NCI-H446 treated with DMSO at 0.1 percent for 48 hours (cell line): ENCODE measurements at places on chromosomes 2 and 18.

- no peak for DNase-seq
Observed at GRCh38 chr2:100040906-100041305, 101.5 kb downstream of the AFF3 start.

- no peak for DNase-seq
Observed at GRCh38 chr2:36677386-36677785, 19.1 kb upstream of the VIT start.

- DNase-seq = no peak
Observed at GRCh38 chr18:78622907-78623541, 356.6 kb upstream of the SALL3 start.

DNA sequence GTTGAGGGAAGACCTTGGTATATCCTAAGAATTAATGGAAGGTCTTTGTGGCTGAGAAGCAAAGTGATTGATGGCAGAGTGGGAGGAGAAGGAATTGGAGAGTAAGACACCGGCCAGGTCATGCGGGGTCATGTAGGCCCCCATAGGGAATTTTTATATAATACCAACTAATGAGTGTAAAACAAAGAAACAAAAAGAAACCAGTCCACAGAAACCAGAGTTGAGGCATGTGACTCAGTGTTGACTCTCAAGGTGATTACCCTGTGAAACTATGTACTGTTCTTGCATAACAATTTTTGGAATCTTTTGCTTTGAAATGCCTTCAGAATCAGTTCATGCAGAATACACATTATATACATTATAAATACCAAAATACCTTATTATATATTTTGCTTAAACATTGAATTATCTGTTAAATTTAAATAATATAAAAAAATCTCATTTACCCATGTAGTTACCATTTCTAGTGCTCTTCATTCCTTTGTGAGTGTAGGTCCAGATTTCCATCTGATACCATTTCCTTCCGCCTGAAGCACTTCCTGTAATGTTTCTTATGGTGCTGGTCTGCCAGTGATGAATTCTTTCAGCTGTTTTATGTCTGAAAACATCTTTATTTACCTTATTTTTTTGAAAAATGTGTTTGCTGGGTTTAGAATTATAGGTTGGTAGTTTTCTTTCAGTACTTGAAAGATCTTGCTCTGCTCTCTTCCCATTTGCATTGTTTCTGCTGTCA, 8.6 kb downstream of the CLIP4 start:
- DNase-seq = no peak

- DNase-seq = no peak
Observed at GRCh38 chr18:13051159-13051558, 60.0 kb downstream of the CEP192 start.

DNA sequence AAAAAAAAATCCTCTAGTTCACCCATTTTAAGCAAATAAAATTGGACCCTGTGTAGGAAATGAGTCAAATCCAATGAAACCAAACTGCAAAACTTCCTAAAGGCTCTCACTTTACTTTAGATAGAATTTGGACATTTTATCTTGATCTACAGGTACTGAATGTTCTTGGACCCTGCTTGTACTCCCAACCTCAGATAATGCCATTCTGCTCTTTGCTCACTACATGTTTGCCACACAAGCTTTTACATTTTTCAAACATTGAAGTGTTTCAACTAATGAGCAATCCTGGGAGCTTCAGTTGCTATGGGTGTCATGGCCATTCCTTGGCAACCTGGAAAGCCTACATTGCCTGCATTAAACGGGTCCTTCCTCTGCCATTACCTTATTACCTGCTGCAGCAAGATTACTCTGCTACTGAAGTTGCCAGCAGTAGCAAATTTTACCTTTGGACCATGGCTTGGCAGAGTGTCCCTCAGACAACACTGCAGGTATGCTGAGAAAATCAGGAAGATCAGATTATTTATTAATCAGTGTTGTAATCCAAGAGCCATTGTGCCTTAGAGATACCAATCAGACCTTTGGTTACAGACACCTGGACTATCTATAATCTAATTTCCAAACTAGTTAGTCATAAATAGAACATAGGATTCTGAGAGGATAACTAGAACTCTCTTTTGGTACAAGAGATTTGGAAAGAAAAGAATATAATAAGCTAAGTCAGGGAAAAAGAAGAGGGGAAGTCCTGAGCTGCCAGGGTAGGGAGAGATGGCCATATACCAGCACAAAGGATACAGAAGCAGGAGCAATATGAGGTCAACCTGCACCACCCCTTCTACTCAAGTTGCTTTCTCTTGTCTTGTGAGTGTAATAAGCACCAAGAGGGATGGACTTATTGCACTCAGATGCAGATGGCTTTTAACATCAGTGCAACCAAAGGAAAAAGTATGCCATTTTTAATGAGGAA, 293.3 kb upstream of the TFPI start:
- no peak for DNase-seq

- DNase-seq = no peak
Observed at GRCh38 chr18:8601277-8602032, 7.8 kb upstream of the RAB12 start.

DNA sequence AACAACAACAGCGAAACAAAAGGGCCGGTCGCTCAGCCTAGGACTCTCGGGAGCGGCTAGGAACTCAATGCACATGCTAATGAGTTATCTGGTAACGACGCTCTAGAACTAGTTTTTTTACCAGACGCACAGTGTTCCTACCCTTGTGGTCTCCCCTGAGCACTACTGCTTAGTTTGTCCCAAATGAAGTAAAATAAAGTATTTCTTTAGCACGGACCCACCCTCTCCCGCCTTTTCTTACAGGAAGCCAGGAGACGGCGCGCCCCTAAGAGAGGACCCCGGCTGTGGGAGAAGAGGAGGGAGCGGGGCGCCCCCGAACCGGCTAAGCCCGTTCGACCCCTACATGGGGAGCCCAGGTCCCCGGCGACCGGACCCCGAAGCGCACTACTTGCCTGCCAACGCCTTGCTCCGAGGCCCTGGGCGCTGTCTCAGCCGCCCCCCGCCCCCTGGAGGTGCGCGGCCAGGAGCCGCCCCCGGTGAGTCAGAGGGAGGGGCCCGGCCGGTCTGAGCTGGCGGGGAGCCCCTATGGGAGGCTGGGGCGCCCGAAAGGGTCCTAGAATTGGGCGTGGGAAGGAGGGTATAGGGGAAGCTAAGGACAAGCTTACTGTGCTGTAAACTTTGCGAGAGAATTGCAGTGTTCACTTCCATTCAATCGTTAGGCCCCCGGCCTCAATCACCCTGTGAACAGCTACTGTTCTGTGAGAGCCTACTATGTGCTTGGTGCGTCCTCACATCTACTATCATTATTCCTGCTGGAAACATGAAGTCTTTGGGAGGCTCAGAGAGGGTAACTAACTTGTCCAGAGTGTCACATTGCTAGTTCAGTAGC, 3.6 kb upstream of the CAPG start:
- DNase-seq = no peak

GRCh38 chr2:56502616-56503015, 318.8 kb downstream of the CCDC85A start:
- no peak for DNase-seq

- no peak for DNase-seq
Observed at GRCh38 chr2:71498261-71498701, 44.9 kb downstream of the DYSF start.

- peak; percentile 9 for DNase-seq
Observed at GRCh38 chr2:219571311-219572236, at the start of gene OBSL1. Gene OBSL1, minus strand, starts transcription at chr2:219571539. Its CDS starts 307 bp downstream, at chr2:219571232.

- DNase-seq = no peak
Observed at GRCh38 chr18:63588909-63589308, 1.8 kb downstream of the SERPINB13 start.

GRCh38 chr18:39802648-39803229, 2152.3 kb upstream of the PIK3C3 start:
- no peak for DNase-seq

DNA sequence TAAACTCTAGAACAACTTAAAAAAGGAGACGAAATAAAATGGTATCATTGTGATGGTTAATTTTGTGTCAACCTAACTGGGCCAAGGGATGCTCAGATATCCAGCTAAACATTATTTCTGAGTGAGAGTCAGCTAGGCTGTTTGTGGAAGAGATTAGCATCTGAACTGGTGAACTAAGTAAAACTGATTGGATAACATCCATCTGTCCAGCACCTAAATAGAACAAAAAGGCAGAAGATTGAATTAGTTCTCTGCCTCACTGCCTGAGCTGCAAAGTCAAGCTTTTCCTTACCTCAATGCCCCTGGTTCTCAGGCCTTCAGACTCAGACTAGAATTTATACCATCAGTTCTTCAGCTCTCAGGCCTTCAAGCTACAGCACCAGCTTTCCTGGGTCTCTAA, 30.0 kb downstream of the PPP3R1 start:
- DNase-seq = no peak

DNA sequence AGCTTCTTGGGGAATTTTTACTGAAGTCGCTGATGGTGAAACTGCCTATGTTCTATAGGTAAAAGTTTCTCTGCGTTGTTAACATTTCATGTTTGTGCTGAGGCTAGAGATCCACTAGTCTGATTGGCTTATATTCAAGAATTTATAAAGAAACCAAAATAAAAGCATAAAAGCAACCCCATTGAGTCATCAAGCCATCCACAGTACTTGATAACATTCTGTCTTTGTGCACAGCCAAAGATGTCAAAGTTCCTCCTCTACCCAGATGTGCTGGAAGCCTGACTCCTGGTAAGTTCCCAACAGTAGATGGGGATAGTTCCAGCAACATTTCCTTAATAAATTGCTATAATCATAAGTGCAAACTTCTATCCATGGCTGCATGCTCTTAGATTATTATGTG, 107.8 kb downstream of the TANC1 start:
- DNase-seq = no peak

GRCh38 chr2:175468431-175469098, 287.1 kb upstream of the ATP5MC3 start:
- DNase-seq = no peak

DNA sequence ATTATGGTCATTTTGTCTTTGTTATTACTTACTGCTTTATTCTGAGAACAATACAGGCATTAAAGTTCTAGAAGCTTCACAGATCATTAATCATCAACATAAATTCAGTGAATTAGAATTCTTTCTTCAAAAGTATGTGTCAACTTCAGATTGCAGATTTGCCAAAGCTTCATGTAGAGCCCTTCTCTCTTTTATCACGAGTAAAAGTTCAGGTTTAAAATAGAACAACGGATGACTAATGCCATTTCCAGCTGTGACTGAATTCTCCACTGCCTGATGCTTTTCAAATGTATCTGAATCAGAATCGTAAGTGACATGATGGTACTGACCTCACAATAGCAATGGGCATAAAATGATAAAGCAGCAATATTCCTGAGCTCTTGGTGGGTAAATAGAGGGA, 116.0 kb downstream of the ABCA12 start:
- no peak for DNase-seq

- DNase-seq = no peak
Observed at GRCh38 chr2:10590742-10591141, 99.0 kb downstream of the NOL10 start.

GRCh38 chr2:42028571-42029148, 19.2 kb upstream of the PKDCC start:
- DNase-seq = no peak

DNA sequence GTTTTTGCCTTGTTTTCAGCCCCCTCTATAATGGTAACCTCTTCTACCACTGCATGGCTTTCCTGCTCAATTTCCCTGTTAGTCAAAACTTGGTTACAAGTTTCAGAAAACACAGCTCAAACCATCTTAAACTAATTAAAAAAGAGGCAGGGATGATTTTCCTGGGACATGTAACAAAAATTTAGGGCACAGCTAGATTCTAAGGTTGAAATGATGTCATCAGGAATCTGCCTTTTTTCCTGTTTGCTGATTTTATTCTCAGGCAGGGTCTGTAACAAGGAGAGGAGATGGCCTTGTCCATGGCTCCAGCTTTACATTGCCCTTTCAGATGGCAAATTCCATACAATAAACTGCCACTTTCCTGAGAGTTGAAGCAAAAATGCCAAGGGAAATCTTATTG, 157.9 kb upstream of the CREB1 start:
- no peak for DNase-seq

DNA sequence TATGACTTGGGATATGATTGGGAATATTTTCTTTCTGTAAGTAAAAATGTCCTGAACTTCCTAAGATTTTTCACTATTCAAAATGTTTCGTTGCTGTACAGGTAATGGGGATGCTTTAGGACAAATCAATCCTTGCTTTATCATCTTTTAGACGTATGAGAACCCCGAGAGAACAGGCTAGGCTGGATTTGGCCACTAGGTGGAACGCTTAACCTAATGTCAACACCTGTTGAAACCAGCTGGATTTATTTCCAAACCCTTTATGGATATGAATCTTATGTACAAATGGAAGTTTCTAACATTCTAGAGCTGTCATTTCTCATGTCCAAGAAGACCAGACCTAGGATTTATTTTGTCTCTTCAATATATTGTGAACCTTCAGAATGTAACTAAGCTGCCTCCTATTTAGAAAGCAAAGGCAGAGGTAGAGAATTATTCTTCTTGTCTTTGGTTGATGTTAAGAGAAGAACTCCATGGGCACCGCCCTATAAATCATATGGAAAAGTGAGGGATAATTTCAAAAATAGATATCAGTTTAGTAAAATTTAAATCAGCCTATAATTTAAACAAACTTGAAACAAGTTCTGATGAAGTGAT, 96.7 kb downstream of the PMAIP1 start:
- no peak for DNase-seq

DNA sequence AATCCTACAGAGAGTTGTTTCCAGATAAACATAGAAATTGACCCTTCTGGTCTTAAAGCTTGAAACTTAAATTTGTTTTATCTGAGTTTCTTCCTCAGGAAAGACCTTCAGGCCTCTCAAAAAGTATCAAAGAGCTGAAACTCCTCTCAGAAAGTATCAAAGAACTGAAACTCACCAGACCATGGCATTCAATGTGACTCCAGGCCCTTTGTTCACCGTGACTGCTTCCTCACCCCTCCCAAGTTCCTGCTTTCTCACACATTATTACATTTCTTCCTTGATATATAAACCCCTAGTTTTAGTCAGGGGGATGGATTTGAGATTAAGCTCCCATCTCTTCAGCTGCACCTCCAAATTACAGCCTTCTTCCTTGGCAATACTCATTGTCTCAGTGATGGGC, 6.0 kb downstream of the ANKMY1 start:
- DNase-seq = no peak

DNA sequence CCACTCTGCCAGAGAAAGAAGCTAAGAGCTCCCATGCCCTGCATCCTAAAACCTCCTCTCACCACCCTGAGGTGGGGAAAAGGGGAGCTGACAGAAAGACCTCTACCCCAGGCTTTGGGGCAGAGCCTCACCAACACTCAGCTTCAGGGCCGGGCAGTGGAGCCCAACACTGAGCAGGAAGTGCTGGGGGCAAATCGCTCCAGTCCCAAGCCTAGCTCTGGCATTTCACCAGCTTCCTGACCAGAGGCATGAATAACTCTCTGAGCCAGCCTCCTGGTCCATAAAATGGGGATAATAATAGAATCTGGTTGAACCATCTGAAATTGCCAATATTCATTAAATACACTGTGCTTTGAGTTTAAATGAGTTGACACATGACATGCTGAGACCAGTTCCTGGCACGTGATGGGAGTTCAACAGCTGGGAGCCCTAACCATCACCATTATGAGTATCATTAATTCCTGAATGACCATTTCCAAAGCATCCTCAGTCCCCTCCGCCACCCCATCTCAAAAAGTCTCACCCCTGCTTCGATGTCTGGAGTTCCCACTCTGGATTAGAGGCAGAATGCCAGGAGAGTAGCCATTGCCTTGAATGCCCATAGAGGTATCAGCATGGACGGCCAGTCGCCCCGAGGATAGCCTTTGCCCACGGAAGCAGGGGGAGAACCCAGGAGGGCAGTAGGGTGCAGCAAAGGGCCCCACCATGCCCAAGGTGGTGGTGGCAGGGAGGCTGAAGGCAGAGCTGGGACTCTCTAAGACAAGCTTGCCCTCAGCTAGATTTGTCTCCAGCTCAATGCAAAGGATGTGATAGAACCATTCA, 153.4 kb downstream of the TNS1 start:
- DNase-seq = no peak

GRCh38 chr2:9235147-9236044, 28.8 kb downstream of the ASAP2 start:
- no peak for DNase-seq
